CD4-positive, alpha-beta T cell treated with Interleukin-4 for 4 hours (primary cell): ENCODE measurements at places on chromosomes 11 and 22.

DNA sequence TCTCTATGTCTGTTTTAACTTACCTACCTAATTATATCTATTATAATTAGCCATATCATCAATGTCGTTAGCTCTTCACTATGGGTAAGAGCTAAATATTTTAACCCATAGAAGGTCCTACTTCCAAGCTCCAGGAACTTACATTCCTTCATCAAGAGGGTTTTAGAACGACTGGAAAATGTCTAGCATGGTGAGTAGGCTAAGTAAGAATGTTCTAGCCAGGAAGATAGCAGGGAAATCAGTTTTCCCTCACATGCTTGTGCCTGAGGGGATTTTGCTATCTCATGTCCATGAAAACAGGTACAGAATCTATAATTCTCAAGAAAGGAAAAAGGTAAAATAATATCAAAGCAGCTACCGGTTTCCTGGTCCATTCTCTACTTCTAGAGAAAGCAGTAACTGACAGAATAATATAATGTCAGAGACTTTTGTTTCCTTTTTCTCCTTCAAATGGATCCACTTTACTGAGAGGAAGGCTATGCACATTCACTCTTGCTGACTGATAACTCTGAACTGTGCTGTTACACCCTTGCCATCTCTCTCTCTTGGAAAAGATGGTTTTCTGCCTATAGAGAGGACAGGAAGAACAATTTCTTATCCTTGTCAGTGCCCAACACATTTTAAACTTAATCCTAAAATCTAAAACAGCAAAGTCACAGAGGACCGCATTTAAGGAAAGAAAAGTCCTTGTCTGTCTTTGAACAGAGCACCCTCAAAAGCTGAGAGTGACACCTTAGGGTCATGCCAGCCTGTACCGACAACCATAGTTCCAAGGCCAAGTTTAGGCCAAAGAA, 67.0 kb downstream of the MAML2 start:
- no peak for DNase-seq

DNA sequence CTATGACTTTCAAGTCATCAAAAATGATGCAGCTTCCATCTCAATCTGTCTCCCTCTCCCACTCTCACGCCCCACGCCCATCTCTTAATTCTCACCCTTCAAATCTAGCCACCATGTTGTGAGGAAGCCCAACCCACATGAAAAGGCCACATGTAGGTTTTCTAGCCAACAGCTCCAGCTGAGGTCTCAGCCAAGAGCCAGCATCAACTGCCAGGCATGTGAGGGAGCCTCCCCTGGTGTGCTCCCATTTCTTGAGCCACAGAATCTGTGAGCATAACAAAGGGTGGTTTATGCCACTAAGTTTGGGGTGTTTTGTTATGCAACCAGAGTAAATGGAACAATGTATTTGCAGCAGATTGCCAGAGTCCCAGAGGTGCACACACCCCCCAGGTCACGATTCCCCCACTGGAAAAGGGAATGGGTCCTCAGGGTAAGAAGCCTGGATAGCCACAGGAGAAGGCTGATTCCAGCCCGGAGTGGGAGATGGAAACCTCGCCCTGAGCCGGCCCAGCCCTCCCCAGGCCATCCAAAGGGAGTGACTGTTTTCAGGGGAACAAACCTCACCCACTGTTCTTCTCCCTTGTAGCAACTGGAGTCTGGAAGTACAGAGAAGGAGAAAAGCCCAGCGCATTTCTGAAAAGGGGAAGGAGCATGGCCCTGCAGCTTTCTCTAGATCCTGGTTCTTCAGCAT, 20.0 kb upstream of the LINC01488 start:
- no peak for DNase-seq

GRCh38 chr11:73625696-73626318, 20.6 kb upstream of the PLEKHB1 start:
- DNase-seq, result peak; percentile 68

DNA sequence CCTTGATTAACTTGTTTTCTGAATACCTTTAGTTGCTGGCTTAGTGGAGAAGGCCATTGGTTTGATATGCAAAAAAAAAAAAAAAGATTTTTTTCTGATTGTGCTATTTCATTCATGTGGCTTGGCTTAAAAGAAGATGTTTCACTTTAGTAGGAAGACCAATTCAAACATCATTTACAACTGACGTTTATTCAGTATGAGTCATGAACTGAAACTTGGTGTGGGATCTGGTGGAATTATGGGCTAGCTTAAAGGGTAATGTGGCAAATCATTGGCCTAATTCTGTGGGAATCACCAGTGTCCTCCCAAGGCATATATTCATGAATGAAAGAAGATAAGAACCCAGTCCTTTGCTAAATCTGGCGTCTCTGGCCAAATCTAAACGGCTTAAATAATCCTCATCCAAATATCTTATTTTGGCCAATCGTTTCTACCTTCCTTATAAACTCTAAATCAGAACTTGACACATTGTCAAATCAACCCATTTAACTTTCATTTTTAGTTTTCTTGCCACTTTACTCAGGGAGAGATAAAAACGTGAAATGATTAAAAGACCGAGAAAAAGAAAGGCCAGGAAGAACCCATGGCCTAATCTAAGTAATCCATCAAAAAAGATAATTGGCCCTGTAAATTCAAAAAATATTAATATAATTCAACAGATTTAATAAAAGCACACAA, 77.0 kb downstream of the DDIAS start:
- peak; percentile 34 for DNase-seq

DNA sequence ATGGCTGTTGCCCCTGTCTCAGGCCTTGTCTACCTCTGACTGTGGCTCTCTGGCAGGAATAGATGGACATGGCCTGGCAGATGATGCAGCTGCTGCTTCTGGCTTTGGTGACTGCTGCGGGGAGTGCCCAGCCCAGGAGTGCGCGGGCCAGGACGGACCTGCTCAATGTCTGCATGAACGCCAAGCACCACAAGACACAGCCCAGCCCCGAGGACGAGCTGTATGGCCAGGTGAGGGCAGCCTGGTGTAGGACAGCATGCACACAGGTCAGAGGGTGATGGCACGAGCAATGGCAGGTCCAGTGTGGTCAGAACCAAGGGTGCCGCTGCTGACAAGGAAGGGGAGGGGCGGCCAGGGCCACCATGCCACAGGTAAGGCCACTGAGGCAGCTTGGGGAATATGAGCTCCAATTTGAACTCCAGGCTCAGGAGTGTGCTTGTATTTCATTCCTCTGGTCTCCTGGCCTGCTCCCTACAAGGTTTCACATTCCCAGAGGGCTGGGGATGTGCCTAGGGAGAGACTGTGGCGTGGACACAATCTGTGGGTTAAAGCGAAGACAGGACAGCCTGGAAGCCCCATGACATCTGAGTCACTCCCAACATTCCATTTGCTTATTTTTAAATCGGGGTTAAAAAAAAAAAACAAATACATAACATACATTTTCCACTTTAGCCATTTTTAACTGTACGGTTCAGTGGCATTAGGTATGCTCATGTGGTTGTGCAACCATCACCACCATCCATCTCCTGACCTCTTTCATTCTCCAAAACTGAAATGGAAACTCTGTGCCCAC, 562 bp downstream of the FOLR3 start:
- DNase-seq, result no peak

DNA sequence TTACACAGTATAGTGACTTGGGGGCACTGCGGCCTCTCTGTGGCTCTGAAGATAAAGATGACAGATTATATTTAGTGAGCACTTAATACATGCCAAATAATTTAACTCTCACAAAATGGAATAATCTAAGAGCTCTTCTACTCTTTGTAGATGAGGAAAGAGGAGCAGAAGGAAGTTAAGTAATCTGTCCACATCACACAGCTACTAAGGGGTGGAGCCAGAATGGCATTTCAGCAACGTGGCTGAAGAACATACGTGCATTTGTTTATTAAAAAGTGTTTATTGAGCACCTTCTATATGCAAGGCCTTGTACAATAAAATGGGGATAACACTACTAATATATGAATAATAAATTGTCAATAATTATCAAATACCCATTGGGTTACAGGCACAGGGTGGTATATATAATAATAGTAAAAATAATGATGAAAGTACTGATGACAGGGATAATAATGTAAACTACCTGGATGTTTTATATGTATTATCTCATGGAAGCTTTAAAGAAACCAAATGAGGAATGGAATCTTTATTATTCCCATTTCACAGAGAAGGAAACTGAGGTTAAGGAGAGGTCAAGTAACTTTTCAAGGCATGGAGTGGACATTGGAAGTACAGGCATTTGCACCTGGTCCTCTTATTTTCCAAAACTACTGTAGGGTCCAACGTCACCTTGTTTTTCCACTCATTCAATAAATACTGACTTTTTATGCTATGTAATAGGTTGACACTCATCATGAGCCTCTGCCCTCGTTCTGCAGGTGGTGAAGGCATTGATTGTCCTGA, 38.0 kb upstream of the IL17RA start:
- no peak for DNase-seq

DNA sequence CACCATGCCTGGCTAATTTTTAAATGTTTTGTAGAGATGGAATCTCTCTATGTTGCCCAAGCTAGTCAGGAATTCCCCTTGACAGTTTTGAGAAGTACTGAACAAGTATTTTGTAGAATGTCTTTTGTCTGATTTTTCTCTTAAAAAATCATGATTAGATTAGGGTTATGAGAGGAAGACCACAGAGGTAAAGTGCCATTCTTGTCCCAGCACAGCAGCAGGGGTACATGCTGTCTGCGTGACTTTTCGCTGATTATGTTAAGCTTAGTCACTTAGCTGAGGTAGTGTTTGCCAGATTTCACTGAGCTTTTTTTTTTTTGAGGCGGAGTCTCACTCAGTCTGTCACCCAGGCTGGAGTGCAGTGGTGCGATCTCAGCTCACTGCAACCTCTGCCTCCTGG, 13.6 kb upstream of the NUP160 start:
- peak; percentile 15 for DNase-seq

DNA sequence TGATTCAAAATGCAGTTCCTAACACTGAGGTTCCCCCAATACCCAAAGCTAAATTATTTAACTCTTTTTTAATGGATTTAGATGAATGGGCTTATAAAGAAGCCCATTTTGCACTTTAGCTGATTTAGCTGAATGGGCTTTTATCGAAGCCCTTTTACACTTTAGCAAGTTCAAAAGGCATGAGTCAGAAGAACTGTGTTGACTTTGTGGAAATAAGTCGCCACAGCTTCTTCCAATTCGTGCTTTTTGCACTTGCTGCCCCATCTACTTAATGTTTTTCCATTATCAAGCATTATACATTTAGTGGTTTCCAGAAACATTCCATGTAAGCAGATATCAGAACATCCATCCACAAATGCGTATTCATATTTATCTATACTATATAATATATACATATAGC, 20.5 kb upstream of the GRIA4 start:
- DNase-seq, result no peak

DNA sequence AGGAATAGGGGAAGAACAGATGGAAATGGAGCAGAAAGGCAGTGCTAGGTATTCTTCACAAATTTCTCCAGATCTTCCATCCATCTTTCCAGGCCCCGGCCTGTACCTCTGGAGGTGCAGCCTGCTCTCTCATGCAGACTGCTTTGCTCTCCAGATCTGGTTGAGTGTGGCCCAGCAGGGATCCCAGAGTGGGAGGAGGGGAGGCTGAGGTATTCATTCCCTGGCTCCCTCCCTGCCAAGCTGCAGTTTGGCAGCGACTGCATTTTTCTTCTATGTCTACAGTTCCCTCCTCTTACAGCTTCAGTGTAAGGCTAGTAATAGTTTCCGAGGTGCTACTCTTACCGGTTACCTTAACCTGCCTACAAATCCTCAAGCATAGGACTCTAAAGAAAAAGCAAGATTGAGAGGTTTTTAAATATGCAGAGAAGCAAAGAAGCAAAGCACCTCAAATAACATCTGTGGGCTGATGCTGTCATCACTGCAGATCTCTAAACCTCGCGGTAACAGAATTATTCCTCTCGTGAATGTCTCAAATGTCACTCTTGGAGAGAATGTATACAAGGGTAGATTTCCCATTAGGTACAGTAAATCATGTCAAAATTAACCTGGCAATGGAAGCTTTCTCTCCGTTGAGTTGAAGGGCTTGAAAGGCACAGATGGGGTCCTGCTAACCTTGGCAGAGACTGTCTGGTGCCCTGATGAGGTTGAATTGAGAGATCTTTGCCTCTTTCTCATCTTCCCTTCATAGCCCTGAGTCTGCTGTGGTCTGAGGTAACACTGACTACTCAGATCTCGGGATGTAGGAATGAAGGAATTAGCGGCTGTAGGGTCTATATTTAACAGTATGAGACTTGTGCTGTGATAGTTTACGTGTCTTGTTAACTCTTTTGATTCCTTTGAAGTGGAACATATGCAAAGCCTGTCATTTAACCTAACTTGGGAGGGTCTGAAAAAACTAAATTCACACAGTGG, 297.9 kb upstream of the C11orf87 start:
- DNase-seq, result no peak

GRCh38 chr22:27620367-27621154, 181.0 kb downstream of the MN1 start:
- DNase-seq, result no peak

- DNase-seq, result no peak
Measured at GRCh38 chr11:113934761-113935160, 30.2 kb downstream of the HTR3B start.

DNA sequence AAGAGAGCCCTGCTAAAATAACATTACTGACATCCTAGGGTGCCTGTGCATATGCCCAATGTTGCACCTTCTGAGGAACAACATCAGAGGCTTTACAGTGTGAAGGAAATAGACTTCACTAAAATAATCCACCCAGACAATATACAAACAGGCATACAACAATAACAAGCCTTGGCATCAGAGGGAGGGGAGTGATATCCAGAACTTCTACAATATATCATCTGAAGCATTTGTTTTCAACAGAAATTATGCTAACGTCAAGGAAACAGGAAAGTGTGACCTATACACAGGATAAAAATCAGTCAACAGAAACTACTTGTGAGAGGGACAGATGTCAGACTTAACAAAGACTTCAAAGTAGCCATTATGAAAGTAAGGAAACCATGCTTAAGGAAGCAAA, 81.3 kb downstream of the CTNND1 start:
- no peak for DNase-seq
